BE2C (cell line): ENCODE measurements at places on chromosomes 11 and 22.

- DNase-seq: no peak
Observed at GRCh38 chr22:32522237-32522636, 47.6 kb downstream of the FBXO7 start.

GRCh38 chr11:68150037-68150436 is 28.8 kb upstream of the CHKA start:
- no peak for DNase-seq

- DNase-seq: no peak
Observed at GRCh38 chr22:37846433-37846832, 2.3 kb upstream of the ANKRD54 start.

GRCh38 chr11:61416941-61417340 is 12.8 kb downstream of the CPSF7 start:
- DNase-seq: no peak

DNA sequence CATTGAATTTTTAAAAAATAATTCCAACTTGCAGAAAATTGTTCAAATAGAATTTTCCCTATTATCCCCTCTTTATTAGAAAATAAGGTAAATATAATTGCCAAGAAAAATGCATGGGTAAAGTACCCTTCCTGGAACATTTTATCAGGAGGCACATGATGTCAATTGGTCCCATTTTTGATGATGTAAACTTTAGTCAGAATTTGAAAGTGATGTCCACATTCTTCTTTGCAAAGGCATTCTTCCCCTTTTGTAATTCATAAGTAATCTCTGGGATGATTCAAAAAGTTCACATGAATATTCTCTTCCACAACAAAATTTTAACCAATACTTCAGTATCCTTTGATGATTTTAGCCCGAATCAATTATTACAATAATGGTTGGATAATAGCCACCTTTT is 86.9 kb upstream of the ANO3 start:
- no peak for DNase-seq

- no peak for DNase-seq
Observed at GRCh38 chr11:123231777-123232176, 36.7 kb upstream of the CLMP start.
